ENCODE measurements at places on chromosomes 7 and 10. TPM values are rescaled to one million over a fixed set of nuclear protein-coding genes. Genes with fewer than 3 reads are reported as not detected.

DNA sequence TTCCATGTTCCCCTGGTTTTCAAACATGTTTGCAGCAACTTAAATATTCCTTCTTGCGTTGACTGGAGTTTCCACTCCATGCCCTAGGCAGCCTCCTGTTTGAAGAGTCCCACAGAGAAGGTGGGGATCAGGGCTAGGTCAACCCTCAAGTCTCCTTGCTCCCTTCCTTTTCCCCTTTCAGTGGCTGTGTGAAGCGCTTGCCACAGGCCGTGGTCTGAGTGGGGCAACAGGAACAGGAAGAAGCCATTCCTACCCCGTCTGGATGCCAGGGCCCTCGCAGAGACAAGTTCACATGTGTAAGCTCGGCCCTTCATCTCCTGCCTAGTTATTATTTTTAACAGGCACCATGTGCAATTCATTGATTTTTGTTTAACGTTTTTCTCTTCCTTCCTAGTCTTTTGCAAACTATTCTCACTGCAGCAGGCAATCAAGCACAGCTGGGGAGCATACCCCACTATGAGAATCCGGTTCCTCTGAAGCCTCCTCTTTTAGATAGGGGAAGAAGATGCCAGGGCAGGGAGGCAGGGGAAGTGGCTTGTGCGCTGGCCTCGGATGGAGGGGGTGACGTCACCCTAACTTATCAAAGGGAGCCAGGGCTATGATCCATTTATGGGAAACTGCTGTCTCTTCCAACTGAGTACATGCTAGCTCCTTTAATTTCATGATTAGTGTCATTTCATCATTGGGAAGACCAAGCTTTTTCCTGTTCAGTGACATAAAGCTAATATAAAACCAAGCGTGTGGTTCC lies 64.2 kb downstream of the PRLHR start:
- DNase-seq = no peak

The MNX1 gene
- 0.29 TPM for total RNA-seq

GRCh38 chr10:75140246-75140645 lies 28.8 kb downstream of the SAMD8 start:
- DNase-seq = no peak

The CHCHD1 gene
- total RNA-seq = 82.5 TPM

DNA sequence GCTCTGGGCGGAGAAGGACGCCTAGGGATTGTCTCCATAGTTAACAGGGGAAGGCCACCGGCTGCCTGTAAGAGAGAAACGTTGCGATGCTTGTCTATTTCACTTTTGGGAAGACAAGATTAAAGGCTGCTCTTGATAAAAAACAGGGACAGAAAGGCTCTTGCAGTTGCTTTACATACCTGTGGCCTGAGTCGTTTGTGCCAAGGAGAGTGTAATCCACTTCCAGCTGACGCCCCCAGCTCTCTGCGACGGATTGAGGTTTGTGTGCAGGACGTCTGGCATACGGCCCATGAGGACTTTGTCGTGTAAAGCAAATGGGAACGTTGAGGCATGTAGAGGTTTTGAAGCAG lies 1.1 kb downstream of the MAP3K8 start:
- no peak for DNase-seq

- no peak for DNase-seq
These were observed 30.4 kb downstream of the ZNF92 start for GRCh38 chr7:65404020-65404419.

- no peak for DNase-seq
These were observed 1.4 kb downstream of the DNAJB12 start for GRCh38 chr10:72353028-72353964.

- no peak for DNase-seq
These were observed 75.1 kb downstream of the INHBA start for GRCh38 chr7:41627645-41628298.

- no peak for DNase-seq
These were observed 161.8 kb downstream of the NRF1 start for GRCh38 chr7:129773328-129773731.

The MALRD1 gene
- not detected for total RNA-seq

GRCh38 chr10:131180086-131180485 lies 131.4 kb downstream of the TCERG1L start:
- DNase-seq = no peak

The SLC13A1 gene
- total RNA-seq = not detected

The EMX2 gene
- total RNA-seq = not detected

- DNase-seq = no peak
These were observed 215.1 kb downstream of the PLXNA4 start for GRCh38 chr7:132361146-132361545.

The MKI67 gene
- 33.3 TPM for total RNA-seq

The ZNF804B gene
- total RNA-seq = 0.17 TPM

- DNase-seq = peak; percentile 11
These were observed at the start of gene SFMBT2 for GRCh38 chr10:7410862-7411670. SFMBT2 (minus strand) TSS chr10:7411034; CDS start chr10:7381898, 29,136 bp downstream.

The SPAM1 gene
- not detected for total RNA-seq

The SP8 gene
- total RNA-seq = 0.08 TPM
